Effector memory CD8-positive, alpha-beta T cell (primary cell): ENCODE measurements at places on chromosomes 1 and 21.

GRCh38 chr21:39124681-39125251 is 58.5 kb downstream of the PSMG1 start:
- peaks cover 9% of the 10 kb centered on the region for H3K27me3 ChIP-seq
- peaks cover 9% of the 10 kb centered on the region for H3K4me1 ChIP-seq
- no peak overlapping the region for H3K27ac ChIP-seq

DNA sequence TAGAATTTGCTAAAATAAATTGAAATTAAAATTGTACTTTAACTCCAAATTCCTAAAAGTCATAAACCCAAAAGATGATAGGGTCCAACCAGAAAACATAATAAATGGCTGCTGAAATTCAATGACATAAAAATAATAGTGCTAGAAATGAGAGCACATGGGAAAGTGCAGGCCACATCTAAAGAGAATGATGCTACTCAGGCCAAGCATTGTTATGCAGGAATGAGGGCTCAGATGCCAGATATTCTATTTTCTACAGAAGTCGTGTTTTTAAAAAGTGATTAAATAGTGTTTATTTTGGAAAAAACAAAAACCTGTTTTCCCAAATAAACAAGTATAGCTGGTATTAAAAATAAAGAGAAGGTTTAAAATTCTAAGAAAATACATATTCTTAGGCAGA is 234.4 kb downstream of the KCNT2 start:
- no peaks in the 10 kb centered on the region for H3K36me3 ChIP-seq
- no peak overlapping the region for H3K27ac ChIP-seq
- no peaks in the 10 kb centered on the region for H3K4me1 ChIP-seq
- H3K4me3 ChIP-seq, result no peak overlapping the region

DNA sequence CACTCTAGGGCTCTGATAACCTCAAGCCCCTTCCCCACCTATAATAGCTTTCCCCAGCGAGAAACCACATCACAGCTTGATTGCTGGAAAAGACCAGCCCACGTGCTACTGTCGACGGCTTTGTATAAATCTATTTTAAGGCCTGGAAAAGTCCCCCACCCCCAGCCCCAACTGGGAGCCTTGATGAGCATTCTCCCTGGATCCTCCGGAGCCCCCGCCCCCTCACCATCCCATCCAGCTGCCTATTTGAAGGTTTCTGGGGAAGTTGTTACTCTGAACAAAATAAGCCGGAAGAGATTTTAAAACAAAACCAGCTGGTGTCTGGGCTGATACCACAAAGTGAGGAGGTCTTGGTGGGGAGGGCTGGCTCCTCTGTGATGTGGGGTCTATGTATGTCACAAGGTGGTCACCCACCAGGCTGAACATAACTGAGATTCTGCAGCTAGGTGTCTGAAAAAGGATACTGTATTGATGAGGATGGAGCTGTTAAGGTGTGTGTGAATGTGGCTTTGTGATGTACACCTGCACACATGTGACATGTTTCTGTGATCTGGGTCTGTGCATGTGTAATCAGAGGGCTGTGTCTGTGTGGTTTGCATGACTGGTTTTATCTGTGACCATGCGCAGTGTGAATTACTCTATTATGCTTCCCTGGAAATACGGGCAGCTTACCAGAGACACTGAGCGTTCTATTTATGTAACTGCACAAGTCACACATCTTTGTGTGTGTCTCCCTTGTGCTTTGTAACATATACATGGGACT is 25.0 kb downstream of the RIMS3 start:
- peaks cover 8% of the 10 kb centered on the region for H3K4me1 ChIP-seq
- H3K36me3 ChIP-seq, result peaks cover 3% of the 10 kb centered on the region
- DNase-seq, result no peak
- H3K4me3 ChIP-seq, result no peak overlapping the region

DNA sequence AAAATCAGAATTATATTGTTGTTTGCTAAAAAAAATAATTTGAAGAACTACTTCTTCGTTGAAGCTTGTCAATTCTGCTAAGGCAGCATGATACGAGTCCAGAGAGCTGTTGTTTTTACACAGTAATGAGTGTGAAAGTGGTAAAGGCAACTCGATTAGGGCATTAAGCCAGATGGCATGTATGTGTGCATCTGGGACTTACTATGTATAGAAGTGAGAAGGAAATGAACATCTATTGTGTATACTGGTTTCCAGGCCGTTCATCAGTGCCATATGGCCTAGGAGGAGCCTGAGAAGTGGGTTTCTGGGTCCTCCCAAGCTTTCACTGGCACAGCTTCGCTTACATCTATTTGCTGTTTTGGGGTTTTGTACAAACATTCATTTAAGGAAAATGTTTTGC is 5.7 kb downstream of the CTPS1 start:
- no peaks in the 10 kb centered on the region for H3K27me3 ChIP-seq
- no peak overlapping the region for H3K4me3 ChIP-seq
- peaks cover 73% of the 10 kb centered on the region for H3K36me3 ChIP-seq
- no peak for DNase-seq

DNA sequence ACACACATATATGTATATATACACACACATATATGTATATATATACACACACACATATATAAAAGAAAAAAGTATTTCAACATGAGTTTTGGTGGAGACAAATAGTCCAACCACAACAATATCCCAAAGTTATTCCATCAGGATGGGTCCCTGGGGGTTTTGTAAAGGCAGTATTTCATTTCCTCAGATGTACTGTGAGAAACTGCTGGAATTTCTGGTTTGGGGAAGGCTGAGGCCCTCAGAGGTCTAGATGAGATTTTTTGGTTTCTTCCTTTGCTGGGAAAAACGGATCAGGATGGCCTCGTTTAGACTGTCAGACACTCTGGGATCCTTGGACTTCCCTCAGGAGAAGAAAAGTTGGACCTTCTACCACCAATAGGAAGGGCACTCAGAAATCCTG is 36.5 kb upstream of the TENT5B start:
- H3K27me3 ChIP-seq, result peaks cover 9% of the 10 kb centered on the region
- H3K4me1 ChIP-seq, result peaks cover 15% of the 10 kb centered on the region
- no peak for DNase-seq
- no peak overlapping the region for H3K4me3 ChIP-seq
- no peak overlapping the region for H3K27ac ChIP-seq
- no peaks in the 10 kb centered on the region for H3K36me3 ChIP-seq

DNA sequence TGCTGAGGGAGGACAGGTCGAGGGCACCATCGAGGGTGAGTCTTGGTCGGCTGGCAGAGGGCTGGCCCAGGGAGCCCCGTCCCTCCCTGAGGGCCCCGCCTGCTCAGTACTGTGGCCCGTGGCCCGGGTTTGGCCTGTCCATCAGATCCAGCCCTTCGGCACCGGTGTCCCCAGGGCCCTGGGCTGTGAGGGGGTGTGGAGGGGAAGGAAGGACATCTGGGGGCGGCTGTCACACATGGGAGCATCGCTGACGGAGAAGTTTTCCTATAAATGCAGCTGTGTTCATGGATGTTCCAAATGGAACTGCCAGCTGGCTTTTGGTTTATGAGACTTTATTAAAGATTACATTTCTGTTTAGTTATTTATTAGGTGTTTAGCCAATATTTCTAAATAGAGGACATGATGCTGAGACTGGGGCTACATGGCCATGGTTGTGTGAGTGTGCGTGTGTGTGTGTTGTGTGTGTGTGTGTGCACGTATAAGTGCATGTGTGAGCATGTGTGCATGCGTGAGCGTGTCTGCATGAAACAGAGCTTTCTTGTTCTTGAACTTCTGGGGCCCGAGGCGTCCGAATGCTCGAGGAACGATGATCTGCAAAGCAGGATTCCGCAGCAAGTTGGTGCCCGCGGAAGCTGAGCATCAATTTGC is 54.3 kb downstream of the SLX9 start:
- peak overlapping the region; percentile 42 for H3K27ac ChIP-seq
- peaks cover 13% of the 10 kb centered on the region for H3K27me3 ChIP-seq
- peaks cover 2% of the 10 kb centered on the region for H3K4me1 ChIP-seq
- no peak for DNase-seq

DNA sequence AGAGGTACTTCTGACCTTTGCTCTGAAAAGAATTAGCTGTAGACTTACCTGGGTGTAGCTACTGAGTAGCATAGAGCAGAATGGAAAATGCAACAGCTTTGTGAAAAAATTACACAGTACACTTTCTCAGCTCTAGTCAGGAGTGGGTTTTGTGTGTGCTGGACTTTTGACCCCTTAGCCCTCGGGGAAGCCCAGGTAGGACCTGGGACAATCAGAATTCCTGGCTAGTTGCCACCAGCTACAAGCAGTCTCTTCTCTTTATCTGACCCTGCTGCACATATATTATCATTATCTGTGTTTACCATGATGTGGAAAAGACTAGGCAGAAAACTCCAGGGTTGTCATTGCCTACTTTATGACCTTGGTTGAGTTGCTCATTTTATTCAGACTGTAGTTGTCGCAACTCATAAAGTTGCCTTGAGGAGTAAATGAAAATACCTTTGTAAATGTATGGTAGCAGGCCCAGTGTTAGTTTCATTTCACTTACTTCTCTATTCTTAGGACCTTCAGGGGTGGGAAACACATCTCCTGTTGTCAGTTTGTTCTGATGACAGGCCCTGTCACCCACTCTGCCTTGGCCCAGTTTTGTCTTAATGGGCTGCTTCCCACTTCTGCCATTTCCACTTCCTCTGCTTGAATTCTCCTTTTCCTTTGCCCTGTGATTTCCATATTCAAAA is 5.4 kb downstream of the NEK7 start:
- H3K4me3 ChIP-seq, result peak overlapping the region; percentile 96
- peaks cover 15% of the 10 kb centered on the region for H3K36me3 ChIP-seq
- peaks cover 84% of the 10 kb centered on the region for H3K4me1 ChIP-seq
- peak overlapping the region; percentile 44 for H3K27ac ChIP-seq
- no peaks in the 10 kb centered on the region for H3K27me3 ChIP-seq

DNA sequence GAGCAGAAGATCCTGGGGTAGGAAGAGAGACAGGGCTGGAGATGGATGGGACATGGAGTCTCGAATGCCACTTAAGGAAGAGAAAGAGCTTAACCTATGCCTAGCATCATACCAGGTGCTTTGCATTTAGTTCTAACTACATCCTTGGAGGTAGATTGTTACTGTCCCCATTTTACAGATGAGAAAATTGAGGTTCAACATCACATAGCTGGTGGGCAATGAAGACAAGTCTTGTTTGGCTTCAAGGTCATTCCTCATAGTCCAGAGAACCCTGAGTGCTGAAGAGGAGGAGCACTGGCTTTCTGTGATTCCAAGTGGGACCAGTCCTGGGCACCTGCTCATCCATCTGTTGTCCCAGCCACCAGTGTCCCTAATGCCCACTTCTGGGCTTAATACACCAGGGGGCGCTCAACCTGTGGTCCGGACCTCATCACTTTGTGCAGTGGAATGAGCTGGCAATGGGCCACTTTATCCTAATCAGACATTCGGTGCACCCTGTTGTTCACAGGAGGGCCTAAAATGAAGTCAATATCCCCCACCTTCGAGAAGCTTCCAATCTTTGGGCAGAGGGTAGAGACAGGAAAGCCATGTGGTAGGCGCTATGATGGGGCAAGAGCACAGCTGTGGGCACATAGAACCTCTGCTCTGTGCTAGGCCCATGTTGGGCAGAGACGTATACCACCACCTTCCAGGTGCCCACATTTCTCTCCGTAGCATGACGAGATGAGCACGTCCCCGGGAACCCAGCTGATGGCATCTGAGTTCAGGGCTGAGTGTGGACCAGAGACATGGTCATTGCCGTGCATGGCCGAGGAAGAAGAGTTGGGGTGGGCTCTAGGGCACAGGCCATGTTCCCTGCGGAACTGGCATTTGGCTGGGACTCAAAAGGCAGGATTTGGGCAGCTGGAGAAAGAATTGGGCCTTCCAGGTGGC is 9.2 kb downstream of the RPS6KA1 start:
- H3K36me3 ChIP-seq, result peaks cover 10% of the 10 kb centered on the region
- peak overlapping the region; percentile 81 for H3K27ac ChIP-seq
- peaks cover 63% of the 10 kb centered on the region for H3K4me1 ChIP-seq
- DNase-seq, result peak; percentile 47

GRCh38 chr1:98924977-98925376 is 79.7 kb downstream of the PLPPR5 start:
- H3K27ac ChIP-seq, result no peak overlapping the region
- H3K36me3 ChIP-seq, result no peaks in the 10 kb centered on the region
- no peaks in the 10 kb centered on the region for H3K4me1 ChIP-seq
- no peak for DNase-seq
- H3K27me3 ChIP-seq, result no peaks in the 10 kb centered on the region

DNA sequence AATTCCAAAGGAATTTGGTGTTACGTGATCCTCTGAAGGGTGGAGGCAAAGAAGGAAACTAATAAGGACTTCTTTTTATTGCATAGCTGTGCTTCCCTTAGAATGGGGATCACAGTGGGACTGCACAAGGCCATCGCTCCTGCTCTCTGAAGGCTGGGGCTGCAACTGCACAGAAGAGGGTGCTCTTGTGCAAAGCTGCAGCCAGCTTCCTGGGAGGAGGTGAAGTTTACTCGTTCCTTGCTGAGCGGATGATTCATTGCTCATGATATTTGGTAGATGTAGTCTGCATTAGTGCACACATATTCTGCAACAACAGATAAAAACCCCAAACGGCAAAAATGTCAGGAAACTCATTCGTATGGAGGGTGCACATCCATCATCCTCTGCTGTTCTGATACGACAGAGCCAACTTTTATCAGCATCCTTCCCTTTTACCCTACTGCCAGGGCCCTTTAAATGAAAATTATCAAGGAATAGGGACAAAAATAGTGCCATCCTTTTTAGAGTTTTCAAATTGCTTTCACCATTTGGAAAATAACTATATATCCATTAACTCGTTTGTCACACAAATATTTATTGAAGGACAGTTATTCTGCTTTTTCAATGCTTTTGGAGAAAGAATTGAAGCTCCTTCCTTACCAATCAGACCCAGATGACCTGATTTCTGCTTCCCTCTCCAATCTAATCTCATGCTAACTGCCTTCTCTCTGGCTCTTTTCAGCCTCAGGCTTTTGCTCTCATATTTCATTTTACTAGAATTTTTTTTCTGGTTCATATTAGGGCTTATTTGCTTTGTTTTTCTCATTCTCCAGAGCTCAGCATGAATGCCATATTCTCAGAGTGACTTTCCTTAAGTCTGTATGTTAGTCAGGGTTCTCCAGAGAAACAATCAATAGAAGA is 263.6 kb downstream of the DUSP10 start:
- no peak overlapping the region for H3K27ac ChIP-seq
- H3K36me3 ChIP-seq, result no peaks in the 10 kb centered on the region
- H3K27me3 ChIP-seq, result peaks cover 10% of the 10 kb centered on the region
- no peaks in the 10 kb centered on the region for H3K4me1 ChIP-seq
- H3K4me3 ChIP-seq, result no peak overlapping the region
- peak; percentile 35 for DNase-seq

DNA sequence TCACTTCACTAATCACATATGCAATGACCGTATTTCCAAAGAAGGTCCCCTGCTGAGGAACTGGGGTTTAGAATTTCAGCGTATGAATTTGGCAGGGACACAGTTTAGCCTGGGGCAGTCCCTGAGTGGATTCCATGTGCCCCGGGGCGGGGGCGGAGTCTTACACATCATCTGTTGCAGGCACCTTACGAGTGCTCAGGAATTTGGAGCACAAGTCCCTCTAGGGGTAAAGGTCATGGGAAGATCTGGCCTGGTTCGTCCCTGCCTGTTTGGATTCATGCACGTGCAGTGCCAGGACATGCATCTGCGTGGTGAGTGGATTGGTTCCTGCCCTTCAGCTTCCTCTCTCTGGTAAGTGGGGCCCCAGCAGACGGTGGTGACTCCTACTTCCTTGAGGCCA is 208.3 kb upstream of the C1orf174 start:
- no peaks in the 10 kb centered on the region for H3K4me1 ChIP-seq
- no peak overlapping the region for H3K27ac ChIP-seq
- no peak overlapping the region for H3K4me3 ChIP-seq
- H3K27me3 ChIP-seq, result peaks cover 14% of the 10 kb centered on the region
- DNase-seq, result no peak
- no peaks in the 10 kb centered on the region for H3K36me3 ChIP-seq
